HFFc6 (cell line): ENCODE measurements at places on chromosomes 6 and 20. TPM values are rescaled to one million over a fixed set of nuclear protein-coding genes. Genes with fewer than 3 reads are reported as not detected.

- H3K36me3 ChIP-seq: no peaks in the 10 kb centered on the region
- no peaks in the 10 kb centered on the region for H3K27me3 ChIP-seq
- no peak overlapping the region for H3K4me3 ChIP-seq
- H3K27ac ChIP-seq: no peak overlapping the region
- no peak for DNase-seq
- no peaks in the 10 kb centered on the region for H3K4me1 ChIP-seq
Measured at GRCh38 chr20:56454754-56455153, 13.7 kb upstream of the RTF2 start.

GRCh38 chr6:84696166-84696565, 68.2 kb downstream of the TBX18 start:
- no peak for DNase-seq
- no peak overlapping the region for H3K27ac ChIP-seq
- H3K4me1 ChIP-seq: no peaks in the 10 kb centered on the region
- H3K36me3 ChIP-seq: no peaks in the 10 kb centered on the region
- no peak overlapping the region for H3K4me3 ChIP-seq

DNA sequence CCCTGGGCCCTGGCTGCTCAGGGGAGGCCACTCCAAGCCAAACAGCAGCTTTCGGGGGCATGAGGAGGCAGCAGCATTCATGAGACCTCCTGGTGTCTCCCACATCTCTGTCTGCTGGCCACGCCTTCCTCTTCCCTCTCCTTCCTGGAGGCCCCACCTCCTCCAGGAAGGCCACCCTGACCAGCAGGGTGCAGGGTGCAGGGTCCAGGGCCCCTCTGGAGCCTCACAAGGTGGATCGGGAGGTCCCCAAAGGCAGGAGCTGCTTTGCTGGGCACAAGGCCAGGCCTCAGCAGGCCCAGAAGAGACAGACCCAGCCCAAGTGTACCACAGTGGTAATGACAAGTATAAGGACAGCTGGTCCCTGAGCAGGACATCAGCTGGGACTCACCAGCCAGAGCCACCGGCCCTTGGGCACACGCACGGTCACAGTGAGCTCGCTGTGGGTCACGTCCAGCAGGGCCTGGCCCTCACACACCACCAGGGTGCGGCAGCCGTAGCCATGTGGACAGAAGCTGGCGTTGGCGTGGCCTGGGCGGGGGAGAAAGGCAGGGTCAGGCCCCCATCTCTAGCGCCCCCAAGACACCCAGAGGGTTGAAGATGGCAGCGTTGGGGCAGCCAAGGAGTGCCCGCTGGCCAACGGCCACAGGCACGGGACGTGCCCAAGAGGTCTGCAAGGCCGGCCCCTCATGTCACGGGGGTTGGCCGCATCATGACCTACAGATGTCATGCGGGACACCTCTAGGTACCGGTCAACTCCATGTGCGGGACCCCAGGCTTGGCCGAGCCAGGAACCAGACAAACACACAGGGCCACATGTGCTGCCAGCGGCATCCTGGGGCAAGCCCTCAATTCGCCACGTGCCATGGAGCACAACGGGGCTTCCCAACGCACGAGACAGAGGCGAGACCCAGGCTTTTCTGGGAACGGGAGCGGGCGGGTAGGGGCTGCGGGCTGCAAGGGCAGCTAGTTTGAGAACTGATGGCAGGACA, 26.9 kb downstream of the ADRM1 start:
- no peak for DNase-seq
- H3K4me3 ChIP-seq: no peak overlapping the region
- no peaks in the 10 kb centered on the region for H3K4me1 ChIP-seq
- no peaks in the 10 kb centered on the region for H3K36me3 ChIP-seq
- no peak overlapping the region for H3K27ac ChIP-seq

DNA sequence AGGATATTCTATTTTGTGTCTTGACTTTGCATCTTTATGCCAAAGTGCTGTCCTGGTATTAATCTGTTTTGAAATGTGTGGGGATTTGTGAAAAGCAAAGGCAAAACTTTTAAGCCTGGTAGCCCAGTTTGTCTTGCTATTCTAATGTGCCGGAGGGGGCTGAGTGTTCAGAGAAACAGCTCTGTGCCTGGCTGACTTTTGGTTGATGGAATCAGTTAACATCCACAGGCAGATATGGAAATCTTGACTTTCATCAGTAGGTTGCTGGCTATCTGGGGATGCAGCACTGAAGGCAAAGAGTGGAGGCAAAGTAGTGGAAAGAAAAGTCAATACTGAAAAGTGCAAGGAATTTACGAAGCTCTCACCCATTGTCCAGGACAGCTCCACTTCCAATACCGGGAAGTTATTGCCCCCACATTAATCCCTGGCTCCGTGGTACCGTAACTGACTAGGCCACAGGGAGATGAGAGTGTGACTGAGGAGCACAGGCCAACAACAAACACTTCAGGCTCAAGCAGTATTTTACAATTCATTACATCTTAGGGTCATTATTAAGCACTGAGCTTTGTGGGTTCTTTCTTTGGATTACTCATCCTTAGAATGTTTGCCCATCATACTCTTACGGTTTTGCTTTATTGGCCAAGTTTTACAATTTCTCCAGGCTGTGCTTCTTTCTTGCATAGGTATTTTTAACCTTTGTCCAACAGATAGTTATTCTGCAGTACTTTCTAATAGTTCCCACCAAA, 164.6 kb downstream of the MTFR2 start:
- peak overlapping the region; percentile 59 for H3K27ac ChIP-seq
- H3K27me3 ChIP-seq: no peaks in the 10 kb centered on the region
- H3K4me1 ChIP-seq: peaks cover 72% of the 10 kb centered on the region
- H3K36me3 ChIP-seq: peaks cover 14% of the 10 kb centered on the region
- peak; percentile 33 for DNase-seq

GRCh38 chr20:55375920-55376319, 629.4 kb downstream of the CBLN4 start:
- no peaks in the 10 kb centered on the region for H3K27me3 ChIP-seq
- no peaks in the 10 kb centered on the region; the same call in 1 of the 2 replicates for H3K36me3 ChIP-seq
- DNase-seq: no peak
- H3K27ac ChIP-seq: no peak overlapping the region
- no peaks in the 10 kb centered on the region for H3K4me1 ChIP-seq
- no peak overlapping the region for H3K4me3 ChIP-seq

DNA sequence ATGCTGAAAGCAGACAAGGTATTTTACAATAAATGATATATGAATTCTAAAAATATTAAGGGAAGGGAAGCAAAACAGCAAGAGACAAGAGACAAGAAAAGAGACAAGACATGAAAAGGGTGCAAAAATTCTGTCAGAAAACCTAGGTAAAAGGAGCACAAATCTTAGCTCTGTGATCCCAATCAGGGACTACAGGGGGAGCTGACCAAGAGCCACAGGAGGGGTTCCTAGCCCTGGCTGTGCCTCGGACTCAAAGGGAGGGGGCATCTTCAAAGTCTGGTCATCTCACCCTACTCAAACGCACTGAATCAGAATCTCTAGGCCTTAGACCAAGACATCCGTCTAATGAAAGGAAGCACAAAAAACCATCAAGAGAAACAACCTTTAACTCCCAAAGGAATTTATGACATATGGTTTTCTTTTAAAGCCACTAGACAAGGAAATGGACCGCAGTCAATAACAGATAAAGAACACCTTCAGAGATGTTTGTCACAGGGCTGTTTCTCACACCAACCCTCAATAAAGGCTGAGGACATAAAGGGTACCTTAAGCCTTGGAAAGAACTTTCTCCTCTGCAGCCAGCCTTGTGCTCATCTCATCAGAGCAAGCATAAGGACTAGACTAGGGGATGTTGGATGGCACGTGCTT, 130.4 kb upstream of the CDYL start:
- no peaks in the 10 kb centered on the region; the same call in 1 of the 2 replicates for H3K27me3 ChIP-seq
- no peak overlapping the region for H3K4me3 ChIP-seq
- H3K4me1 ChIP-seq: peaks cover 30% of the 10 kb centered on the region
- H3K27ac ChIP-seq: no peak overlapping the region

GRCh38 chr20:55205665-55206064, 730.3 kb downstream of the DOK5 start:
- H3K27ac ChIP-seq: no peak overlapping the region
- no peak for DNase-seq
- no peaks in the 10 kb centered on the region for H3K36me3 ChIP-seq

DNA sequence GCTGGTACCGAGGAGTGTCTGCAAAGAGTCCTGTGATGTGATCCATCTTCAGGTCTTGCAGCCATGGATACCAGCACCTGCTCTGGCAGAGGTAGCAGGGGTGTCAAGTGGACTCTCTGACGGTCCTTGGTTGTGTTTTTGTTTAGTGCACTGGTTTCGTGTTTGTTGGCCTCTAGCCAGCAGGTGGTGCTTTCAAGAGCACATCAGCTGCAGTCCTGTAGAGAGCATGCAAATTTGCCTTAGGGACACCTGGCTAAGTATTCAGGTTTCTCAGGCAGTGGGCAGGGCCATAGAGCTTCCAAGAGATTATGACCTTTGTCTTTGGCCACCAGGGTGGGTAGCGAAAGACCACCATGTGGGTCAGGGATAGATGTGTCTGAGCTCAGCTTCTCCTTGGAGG, 14.5 kb upstream of the RGS17 start:
- DNase-seq: no peak
- no peak overlapping the region for H3K4me3 ChIP-seq
- H3K27ac ChIP-seq: no peak overlapping the region
- peaks cover 25% of the 10 kb centered on the region for H3K27me3 ChIP-seq
- H3K4me1 ChIP-seq: no peaks in the 10 kb centered on the region

DNA sequence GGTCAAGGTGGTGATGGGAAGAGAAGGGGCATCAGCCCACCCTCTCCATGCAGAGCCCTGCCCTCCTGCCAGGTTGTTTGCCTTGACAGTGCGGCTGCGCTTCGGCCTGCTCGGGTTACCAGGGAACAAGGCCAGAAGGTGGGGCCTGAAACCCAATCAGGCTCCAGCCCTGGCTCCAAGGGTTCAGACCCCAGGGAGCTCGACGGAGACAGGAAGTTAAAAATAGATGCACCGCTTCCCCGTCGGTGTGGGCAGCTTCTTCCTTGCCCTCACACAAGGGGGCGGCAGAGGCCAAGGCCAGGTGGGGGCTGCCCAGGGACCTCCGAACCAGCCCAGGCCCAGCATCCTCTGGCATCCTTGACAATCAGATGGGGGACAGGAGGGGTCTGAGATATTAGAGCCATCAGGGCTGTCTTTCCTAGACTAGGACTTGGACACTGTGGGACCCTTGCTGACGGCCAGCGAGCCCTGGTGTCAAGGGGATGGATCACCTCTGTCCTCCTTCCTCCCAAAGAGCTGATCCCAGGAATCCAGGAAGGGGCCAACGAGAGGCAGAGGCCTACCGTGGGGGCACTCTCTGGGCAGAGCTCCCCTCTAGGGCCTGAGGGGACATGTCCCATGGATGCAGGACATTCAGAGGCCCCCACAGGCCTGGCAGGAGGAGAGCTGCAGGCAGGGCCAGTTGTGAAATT, 65.2 kb downstream of the RIPOR3 start:
- peaks cover 7% of the 10 kb centered on the region for H3K27me3 ChIP-seq
- no peak overlapping the region for H3K4me3 ChIP-seq
- peaks cover 2% of the 10 kb centered on the region for H3K36me3 ChIP-seq
- no peaks in the 10 kb centered on the region for H3K4me1 ChIP-seq
- peak; percentile 15 for DNase-seq

DNA sequence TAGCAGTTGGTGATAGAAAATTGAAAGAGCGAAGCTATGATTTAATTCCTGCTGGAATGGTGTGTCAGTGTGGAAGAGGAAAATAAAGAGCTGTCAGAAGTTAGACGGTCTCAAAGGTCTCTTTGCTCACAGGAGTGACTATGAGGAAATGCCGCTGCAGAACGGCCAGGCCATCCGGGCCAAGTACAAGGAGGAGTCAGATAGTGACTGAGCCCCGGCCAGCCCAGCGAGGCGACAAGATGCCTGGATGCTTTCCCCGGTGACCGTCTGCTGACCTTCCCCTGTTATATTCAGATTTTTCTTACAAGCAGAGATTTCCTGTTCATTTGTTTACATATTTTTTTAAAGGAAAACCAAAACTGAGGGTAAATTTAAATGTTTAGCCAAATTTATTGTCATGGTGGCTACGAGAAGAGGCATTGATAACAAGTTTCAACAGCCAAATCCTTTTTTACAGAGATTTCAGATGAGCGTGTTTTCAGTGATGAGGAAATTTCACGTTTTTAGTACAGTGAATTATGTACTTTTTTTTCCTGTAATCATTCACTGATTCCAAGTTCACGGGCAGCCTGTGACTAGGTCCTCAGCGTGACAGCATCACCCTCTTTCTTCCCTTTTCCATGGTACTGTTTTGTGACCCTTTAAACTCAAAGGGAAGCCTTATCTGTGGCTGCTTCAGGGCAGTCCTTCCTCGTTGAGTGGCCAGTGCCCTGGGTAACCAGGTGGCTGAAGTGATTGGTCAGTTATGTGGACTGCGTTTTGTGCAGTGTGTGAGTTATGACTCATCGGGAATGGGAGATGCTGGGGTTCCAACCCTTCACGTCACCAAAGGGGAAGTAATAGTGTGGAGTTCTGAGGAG, 12.6 kb downstream of the DYNLT1 start:
- H3K4me1 ChIP-seq: peaks cover 28% of the 10 kb centered on the region
- H3K27me3 ChIP-seq: no peaks in the 10 kb centered on the region; the same call in 1 of the 2 replicates
- peak overlapping the region; percentile 87 for H3K27ac ChIP-seq
- peak; percentile 84 for DNase-seq

DNA sequence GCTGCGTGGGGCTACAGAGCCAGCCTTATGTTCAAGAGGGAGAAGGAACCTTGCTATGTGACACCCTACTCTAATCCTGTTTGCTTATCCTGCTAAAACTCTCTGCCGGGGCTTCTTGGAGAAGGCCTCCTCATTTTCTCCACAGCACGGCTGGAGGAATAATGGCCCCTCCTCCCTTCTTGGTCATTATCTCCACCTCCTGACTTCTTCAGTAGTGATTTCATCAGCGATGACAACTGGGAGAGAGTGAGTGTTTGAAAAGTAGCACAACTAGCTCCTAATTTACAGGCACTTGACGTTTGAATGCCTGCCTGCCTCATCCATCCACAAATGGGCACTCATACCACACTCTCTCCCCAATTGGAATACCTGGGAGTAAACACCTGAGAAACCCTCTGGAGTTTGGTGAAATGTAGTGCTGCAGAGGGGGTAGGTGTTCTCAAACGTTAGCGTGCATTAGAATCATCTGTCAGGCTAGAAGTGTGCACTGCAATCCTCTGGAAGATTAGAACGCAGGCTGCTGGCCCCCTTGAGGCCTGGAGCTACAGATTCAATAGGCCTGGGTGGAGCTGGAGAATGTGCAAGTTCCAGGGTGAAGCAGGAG, 148.5 kb downstream of the FOXC1 start:
- no peaks in the 10 kb centered on the region; the same call in none of the 2 replicates for H3K27me3 ChIP-seq
- H3K4me3 ChIP-seq: no peak overlapping the region
- H3K27ac ChIP-seq: no peak overlapping the region
- DNase-seq: no peak
- no peaks in the 10 kb centered on the region for H3K36me3 ChIP-seq

- H3K4me1 ChIP-seq: peaks cover 53% of the 10 kb centered on the region
- no peak overlapping the region for H3K27ac ChIP-seq
- no peak for DNase-seq
Measured at GRCh38 chr20:44174996-44175765, 11.8 kb downstream of the JPH2 start.

GRCh38 chr20:38212806-38213606, 47.5 kb downstream of the KIAA1755 start:
- H3K36me3 ChIP-seq: no peaks in the 10 kb centered on the region
- no peak overlapping the region for H3K27ac ChIP-seq
- no peak for DNase-seq
- peaks cover 47% of the 10 kb centered on the region for H3K4me1 ChIP-seq
- H3K27me3 ChIP-seq: no peaks in the 10 kb centered on the region

The C20orf141 gene
- not detected in 3 replicates for total RNA-seq

The TBX18 gene
- total RNA-seq: 18.3 and 19.7 TPM in 2 replicates
